ENCODE measurements at places on chromosomes 2 and 18. TPM values are rescaled to one million over a fixed set of nuclear protein-coding genes. Genes with fewer than 3 reads are reported as not detected.

The CD226 gene
- total RNA-seq: 0.66 TPM

The POTEJ gene
- total RNA-seq: not detected

The TMEM185B gene
- 26.8 TPM for total RNA-seq

The SLC5A7 gene
- not detected for total RNA-seq

The CD8B gene
- total RNA-seq: not detected

Data from smooth muscle cell of trachea (primary cell).